ENCODE measurements at places on chromosomes 3 and 15.

DNA sequence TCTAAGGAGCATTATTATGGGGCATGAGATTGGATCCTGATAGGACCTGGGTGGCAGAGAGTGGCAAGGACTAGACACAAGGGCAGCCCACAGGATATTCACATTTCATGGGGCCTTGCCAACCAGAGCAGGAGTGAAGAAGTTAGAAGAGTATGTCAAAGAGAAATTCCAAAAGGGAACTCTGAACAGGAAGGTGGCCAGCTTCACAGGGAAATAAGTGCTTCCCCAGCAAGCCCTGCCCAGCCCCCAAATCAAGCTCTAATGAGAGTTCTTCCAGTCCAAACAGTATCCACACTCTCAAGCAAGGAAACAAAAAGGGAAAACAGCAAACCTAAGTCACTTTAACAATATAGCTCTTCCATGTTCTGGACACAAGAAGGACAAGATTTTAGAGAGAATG lies 130.2 kb upstream of the COL8A1 start:
- no peak for DNase-seq

- DNase-seq: no peak
Measured at GRCh38 chr3:183699238-183699947, 1.8 kb downstream of the YEATS2 start.

DNA sequence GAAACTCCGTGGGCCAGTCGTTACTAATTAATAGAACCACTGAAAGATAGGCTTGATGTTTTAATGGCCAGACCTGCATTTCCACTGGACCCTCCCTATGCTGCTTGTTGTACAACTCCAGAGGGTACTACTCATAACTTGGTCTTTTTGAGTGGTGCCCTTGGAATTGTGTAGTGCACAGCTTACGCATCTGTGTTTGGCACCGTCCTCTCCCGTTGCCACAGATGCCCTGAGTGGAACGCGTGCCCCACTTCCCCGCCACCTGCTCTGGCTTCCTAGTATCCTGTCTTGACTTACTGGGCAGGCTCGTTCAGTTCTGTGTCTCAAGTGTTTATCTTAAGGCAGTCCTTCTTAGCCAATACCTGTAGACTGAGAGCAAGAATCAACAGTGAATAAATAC lies 78.7 kb downstream of the USP13 start:
- no peak for DNase-seq

DNA sequence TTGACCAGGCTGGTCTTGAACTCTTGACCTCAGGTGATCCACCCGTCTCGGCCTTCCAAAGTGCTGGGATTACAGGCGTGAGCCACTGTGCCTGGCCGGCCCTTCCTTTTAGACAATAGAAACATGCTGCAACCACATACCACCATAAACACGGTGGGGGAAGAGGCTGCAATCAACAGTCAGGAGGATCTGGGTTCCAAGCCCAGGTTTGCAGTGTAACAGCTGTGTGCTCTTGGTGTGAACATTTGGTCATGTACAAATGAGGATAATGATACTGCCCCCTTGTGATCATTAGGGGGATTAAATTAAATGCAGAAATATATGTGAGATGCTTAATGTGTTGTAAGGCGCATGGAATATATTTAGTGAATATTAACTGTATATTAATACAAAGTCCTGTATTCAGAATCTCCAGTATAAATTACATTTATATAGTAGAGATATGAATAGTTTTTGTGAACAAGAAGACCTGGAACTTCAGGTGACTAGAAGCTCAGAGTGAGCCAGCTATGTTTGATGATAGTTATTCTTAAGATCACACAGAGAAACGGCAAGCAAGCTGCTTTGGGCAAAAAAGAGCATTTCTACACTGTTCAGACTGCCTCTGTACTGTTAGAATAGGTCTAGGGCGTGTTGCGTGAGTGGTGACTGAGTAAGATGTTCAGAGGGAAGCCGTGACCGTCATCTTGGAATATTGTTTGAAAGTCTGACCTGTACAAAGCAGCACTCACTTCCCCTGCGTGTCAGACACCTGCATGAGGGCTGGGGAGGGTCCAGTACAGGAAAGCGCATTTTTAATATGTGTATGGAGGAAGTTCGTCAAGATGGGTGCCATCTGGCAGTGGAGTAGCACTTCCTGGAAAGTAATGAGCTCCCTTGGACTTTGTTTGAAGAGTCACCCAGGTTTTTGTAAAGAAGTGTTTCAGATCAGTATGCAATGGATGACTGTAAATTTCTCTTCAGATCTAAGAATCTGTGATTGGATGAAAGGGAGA lies 125.8 kb downstream of the PGPEP1L start:
- DNase-seq: no peak

DNA sequence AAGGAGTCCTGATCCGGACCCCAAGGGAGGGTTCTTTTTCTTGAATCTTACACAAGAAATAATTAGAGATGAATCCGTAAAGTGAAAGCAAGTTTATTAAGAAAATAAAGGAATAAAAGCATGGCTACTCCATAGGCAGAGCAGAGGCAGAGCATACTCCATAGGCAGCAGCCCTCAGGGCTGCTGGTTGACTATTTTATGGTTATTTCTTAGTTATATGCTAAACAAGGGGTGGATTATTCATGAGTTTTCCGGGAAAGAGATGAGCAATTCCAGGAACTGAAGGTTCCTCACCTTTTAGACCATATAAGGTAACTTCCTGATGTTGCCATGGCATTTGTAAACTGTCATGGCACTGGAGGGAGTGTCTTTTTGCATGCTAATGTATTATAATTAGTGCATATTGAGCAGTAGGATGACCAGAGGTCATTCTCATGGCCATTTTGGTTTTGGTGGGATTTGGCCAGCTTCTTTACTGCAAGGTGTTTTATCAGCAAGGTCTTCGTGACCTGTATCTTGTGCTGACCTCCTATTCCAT lies 42.2 kb downstream of the C3orf38 start:
- DNase-seq: no peak

DNA sequence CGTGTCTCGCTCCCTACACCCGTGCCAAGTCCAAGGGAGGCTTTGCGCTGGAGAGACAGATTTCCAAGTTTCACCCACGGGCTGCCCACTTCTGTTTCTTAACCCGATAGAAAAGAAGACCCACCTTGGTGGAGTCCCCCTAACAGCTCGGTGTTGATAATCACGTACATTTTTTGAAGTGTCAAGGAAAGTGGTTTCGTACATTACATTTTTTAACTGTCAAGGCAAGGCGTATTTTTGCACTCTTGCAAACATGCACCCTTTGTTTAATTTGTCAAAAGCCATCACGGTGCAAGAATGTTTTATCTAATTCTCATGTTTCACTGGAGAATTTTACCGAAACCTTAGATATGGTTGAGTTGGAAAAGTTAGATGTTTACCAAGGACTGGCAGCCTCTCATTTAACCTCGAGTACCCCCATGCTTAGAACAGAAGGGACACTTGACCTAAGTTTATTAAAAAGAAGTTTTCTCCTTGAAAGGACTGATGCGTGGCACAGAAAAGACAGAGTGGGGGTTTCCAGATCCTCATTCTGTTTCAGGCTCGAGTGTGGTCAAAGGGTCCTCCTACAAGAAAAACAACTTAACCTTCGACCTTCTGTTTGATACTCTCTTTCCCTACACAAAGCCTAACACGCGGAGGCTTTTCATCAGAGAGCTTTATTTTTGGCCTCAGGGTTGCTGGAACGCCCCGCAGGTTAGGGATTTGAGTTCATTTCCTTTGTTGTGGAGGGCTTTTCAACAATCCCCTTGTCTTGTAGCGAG lies 882 bp downstream of the GXYLT2 start:
- DNase-seq: no peak

Measured in activated CD8-positive, alpha-beta memory T cell treated with anti-CD3 and anti-CD28 coated beads for 1 hour (primary cell).